Activated CD8-positive, alpha-beta T cell treated with anti-CD3 and anti-CD28 coated beads for 36 hours (primary cell): ENCODE measurements at places on chromosomes 4 and X. TPM values are rescaled to one million over a fixed set of nuclear protein-coding genes. Genes with fewer than 3 reads are reported as not detected.
A peak's percentile ranks its signal among the peaks of the same experiment; 100 is the strongest.

EPHA5 gene
- not detected for total RNA-seq

FGF13 gene
- not detected for total RNA-seq

- DNase-seq: no peak
Observed at GRCh38 chr4:93396272-93396671, 432.3 kb upstream of the ATOH1 start.

GRCh38 chrX:136200466-136200865 is 50.7 kb downstream of the MAP7D3 start:
- no peak for DNase-seq

CNGA2 gene
- total RNA-seq: not detected

DNA sequence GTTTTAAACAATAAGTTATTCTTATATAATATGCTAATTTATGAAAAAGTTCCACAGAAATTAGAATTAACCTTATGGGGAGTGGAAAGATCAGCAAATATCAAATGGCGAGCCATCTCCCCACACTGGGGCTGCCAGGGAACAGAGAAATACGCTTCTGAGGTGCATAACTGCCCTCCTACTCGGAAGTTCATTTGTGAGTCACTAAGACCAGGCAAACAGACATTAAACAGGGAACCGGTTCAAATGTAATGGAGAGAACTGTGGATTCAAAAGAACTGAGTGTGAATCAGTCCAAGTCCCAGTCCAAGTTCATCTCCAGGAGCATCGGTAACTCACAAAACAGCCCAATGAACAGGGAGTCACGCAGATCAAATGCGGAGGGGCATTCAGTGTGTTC is 11.4 kb upstream of the S100G start:
- no peak for DNase-seq

DNA sequence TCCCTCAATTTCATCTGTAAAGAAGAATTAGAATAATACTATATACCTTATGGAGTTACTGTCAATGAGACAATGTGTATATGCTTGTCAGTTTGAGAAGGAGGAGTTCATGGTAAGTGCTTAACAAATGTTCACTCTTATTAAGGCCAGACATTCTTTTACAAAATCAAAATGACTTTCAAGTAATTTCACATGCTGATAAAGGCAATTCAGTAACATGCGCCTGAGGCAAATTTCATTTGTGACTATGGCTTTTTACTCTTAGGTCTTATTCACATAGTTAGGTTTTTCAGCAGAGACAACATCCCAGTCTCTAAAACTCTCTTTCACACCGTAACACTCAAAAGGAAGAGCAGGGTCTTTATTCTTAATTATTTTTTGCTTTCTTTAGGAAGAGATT is 174.4 kb downstream of the CAMK2D start:
- DNase-seq: no peak

SYTL4 gene
- total RNA-seq: not detected

DNA sequence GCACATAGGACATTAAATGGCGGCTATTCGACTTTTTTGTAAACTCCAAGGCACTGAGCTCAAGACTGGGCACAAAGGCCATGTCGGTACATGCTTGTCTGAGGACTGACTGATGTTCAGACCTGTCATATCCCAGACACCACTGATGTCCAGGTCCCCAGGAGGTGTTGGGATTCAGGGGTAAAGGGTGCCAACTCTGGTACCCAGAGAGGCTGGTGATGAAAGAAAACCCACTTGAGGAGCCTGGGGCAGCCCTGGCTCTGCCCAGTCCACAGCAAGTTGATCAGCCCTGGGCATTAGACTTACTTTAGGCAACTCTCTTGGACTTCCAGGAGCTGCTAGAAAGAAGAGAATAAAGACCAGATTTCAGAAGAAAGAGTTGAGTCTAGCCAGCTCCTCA is 18.7 kb downstream of the SASH3 start:
- DNase-seq: no peak

- DNase-seq: no peak
Observed at GRCh38 chr4:85774000-85774399, 299.1 kb downstream of the ARHGAP24 start.

TRIML2 gene
- total RNA-seq: not detected

- no peak for DNase-seq
Observed at GRCh38 chr4:73406548-73406875, 2.4 kb downstream of the ALB start.

DNA sequence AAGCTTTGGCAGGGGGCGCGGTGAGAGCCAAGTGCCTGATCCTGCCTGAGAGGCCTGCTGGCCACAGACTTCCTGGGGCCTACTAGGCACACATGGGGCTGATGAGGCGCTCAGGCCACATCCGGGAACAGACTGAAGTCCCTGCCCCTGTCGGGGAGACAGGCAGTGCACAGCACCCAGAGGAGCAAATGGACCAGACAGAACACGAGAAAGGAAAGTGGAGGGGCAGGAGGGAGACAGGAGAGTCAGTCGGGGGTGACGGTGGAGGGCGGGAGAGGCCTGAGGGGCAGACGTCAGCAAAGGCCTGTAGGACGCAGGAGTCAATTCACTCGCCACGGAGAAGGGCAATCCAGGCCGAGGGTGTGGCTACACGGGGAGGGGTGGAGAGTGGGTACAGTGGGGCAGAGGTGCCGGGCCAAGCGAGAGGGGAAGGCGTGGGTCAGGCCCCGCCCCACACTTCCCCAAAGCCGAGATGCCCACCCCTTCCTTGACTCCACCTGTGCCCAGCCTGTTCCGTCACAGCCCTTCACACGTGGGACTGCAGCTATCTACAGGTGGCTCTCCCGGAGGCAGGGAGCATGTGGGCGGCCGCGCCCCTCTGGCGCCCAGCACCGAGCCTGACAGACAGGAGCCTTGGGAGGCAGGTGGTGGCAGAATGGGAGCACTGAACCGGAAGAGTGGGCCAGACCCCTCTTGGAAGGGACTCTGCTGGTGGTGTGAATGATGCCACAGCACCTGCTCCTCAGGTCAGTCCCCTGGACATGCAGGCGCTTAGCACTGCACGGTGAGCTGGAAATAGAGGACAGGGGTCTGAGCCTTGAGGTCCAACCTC is 20.5 kb downstream of the NOP14 start:
- peak; percentile 52 for DNase-seq

PRKG2 gene
- 0.63 TPM for total RNA-seq

DNA sequence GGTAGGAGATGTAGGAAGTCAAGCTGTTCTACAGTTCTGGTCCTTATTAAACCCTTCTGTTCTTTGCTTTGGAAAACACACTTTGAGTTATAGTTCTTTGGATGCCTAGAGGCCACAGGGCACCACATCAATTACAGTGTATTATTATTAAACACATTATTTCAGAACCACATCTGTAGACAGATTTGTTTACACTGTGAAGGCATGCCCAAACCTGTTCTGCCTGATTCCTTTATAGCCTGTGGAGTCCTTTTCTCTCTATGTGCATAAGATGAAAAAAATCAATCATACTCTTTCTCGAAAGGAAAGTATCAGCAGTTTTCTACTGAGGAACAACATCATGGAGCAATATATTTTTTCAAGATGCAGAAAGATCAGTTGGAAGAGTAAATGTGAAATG is 371.3 kb upstream of the INTU start:
- no peak for DNase-seq

PLA2G12A gene
- total RNA-seq: 35.6 TPM
